ENCODE measurements at places on chromosomes 3 and 15.

GRCh38 chr15:40925863-40926658, 3.1 kb upstream of the DLL4 start:
- DNase-seq, result peak; percentile 88

DNA sequence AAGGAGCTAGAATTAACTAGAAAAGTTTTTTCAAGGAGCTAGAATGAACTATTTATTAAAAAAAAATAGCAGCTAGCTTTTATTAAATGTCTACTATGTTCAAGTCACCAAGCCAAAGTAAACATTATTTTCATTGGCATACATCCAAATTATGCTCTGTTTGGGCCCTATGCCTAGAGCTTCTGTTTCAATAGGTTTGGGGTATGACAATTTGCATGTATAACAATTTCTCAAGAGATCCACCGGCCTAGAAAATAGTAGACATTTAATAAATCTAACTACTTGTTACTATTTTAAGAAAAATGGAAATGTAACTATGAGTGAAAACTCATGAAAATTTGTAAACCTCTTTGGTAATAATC, 8.0 kb downstream of the GABRR3 start:
- no peak for DNase-seq

DNA sequence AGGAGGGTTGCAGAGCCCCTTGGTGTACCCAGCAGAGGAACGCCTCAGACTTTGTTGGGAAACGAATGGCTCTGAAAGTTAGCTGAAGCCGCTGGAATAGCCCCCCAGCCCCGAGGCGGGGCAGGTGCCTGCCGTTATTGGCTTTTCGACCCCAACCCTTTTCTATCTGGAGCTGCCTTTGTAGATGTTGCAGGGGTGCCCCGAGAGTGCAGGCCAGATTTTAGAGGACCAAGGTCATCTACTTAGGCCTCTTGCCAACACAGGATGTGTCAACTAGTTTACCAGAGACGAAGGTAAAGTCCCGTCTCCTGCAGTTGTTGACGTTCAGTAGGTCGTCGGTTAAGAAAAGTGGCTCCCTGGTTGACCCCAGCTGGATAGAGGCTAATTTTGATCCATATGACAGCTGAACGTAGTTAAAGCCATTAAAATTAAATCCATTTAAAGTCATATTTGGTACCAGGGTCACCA, 579 bp upstream of the UBE3A start:
- no peak for DNase-seq

DNA sequence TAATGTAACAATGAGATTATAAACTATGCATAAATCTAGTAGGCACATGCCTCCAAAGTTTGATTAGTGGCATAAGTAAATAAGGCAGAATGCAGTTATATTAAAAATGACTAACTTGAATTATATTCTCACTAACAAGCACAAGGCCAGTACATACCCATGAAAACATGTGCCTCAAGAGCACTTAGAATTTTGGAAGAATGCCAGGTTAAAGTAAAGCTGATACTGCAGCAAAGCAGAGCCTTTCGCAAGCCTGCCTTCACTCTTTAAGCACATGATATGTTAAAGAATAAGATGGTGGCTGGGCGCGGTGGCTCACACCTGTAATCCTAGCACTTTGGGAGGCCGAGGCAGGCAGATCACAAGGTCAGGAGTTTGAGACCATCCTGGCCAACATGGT, 49.0 kb downstream of the KBTBD12 start:
- no peak for DNase-seq

DNA sequence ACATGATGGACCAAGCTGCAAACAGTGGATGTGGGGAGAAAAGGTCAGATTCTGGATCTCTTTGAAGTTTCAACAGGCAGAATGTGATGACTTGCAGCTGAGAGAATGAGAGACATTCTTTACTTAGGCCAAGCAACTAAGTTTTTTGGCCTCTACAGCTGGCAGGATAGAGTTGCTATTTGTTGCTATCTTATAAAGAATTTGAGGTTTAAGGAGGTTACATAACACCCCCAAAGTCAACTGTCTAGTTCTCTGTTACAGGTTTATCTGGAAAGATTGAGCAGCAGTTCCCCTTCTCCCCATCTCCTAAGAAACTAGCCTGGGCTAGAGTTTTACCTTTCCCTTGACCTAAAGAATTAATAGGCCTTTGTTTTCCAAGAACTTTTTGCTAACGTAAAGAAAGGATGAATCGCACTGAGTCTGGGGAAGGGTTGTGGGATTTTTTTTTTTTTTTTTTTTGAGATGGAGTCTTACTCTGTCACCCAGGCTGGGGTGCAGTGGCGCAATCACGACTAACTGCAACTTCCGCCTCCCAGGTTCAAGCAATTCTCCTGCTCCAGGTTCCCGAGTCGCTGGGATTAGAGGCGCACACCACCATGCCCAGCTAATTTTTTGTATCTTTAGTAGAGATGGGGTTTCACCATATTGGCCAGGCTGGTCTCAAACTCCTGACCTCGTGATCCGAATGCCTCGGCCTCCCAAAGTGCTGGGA, 26.6 kb upstream of the SLMAP start:
- no peak for DNase-seq

DNA sequence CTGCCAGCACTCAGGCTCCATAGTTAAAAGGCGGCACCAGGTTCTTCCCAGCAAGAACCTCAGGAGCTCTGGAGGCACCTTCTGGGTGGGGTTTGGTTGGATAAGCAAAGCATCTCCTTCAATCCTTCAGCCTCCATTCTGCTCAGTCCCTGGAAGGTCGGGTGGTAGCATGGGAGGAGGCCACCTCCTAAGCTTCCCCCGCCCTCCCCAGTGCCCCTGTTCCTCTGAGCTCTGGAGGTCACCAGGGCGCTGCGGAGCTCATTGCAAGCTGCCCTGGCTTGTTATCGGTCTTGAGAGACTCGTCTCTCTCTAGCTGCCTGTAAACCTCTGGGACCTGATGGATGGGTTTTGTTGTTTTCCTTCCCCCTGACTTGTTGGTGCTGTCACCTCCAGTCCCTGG, 124.8 kb downstream of the RPLP1 start:
- DNase-seq, result no peak

GRCh38 chr3:50572801-50573371, 3.6 kb downstream of the HEMK1 start:
- no peak for DNase-seq

DNA sequence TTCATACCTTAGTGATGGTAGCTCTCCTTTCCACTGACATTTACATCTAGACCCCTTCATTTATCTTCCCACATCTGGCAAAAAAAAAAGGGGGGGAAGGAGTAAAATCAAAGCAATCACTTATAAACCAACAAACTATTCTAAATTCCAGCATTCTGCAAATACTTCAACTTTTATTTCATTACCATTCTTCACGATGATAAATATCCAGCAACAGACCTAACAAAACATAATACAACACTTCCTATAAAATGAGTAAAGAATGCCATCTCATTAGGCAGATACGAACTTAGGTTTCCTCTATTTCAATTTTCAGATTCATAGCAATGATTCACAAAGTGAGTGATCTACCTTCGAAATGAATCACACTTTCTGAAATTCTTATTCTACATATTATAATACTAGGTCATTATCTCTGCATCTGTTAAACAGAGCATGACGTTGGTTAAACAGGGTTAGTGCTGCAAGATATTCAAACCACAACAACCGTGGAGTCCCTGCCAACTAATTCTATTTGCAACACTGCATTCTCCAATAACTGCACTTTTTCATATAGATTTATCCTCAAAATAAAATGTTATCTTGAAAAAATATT, at the start of gene LRRFIP2:
Gene LRRFIP2, minus strand, starts transcription at position 51 of the 595 bp plus-strand sequence. CDS start 25,599 bp downstream, outside the sequence.
- DNase-seq, result no peak

- DNase-seq, result no peak
These were observed 132.8 kb upstream of the GADL1 start for GRCh38 chr3:31027191-31027761.

GRCh38 chr3:168360993-168361392, 265.3 kb upstream of the GOLIM4 start:
- DNase-seq, result no peak

GRCh38 chr3:57896031-57896430, 112.2 kb upstream of the FLNB start:
- no peak for DNase-seq

DNA sequence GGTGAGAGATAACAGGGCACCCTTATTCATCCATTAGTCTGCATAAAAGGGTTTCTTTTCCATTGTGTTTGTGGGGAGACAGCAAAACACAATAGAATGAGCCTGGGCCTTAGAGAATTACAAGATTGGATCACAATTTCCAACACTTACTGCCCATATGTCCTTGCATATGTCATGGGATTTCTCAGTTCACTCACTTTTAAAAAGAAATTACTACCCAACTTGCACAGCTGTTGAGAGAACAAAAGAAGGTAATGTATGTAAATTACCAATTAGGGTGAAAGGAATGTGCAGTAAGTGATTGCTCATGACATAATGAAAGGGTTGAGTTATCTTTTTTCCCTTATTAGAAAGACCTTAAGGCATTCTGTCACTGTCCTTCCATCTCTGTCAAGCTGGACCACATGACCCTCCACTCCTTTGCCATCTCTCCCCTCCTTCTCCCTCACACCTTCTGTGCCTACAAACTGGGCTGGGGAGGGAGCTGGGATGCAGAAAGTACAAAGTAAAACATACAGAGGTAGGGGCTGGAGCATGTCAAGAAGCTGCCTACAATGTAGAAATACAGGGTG, 244.2 kb downstream of the ZMAT3 start:
- no peak for DNase-seq

DNA sequence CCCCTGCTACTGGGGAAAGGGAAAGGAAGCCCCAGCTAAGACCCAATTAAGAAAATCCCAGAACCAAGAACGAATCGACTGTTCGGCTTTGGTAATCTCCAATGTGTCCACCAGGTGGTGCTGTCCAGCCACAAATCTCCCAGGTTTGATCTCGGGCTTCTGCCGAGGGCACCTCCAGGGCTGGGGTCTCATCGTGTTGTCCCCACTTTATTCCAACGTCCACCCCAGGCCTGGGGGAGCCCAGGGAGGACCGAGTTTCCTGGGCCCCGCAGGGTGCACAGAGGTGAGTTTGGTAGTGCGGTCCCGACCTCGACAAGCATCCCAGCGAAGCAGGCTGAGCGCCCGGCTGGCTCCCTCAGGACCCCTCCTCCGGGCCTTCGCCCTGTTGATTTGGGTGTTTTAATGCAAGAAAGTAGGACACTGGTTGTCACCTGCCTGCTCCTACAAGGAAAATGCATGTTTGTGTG, 185.1 kb downstream of the GOLGA6L6 start:
- DNase-seq, result no peak

GRCh38 chr3:69925506-69925905, 74.0 kb upstream of the SAMMSON start:
- no peak for DNase-seq

GRCh38 chr3:50340448-50341329, at the start of gene RASSF1:
RASSF1 (minus strand) TSS chr3:50340836; CDS start chr3:50340805, 31 bp downstream.
- peak; percentile 46 for DNase-seq

- no peak for DNase-seq
These were observed 60.9 kb upstream of the ZNF280D start for GRCh38 chr15:56794165-56794552.

- no peak for DNase-seq
These were observed 434.2 kb downstream of the ZIC1 start for GRCh38 chr3:147843331-147843730.

GRCh38 chr15:85120351-85121113, 138.9 kb downstream of the PDE8A start:
- no peak for DNase-seq

- DNase-seq, result no peak
These were observed 25.8 kb upstream of the ALDH1A3 start for GRCh38 chr15:100853676-100854440.

DNA sequence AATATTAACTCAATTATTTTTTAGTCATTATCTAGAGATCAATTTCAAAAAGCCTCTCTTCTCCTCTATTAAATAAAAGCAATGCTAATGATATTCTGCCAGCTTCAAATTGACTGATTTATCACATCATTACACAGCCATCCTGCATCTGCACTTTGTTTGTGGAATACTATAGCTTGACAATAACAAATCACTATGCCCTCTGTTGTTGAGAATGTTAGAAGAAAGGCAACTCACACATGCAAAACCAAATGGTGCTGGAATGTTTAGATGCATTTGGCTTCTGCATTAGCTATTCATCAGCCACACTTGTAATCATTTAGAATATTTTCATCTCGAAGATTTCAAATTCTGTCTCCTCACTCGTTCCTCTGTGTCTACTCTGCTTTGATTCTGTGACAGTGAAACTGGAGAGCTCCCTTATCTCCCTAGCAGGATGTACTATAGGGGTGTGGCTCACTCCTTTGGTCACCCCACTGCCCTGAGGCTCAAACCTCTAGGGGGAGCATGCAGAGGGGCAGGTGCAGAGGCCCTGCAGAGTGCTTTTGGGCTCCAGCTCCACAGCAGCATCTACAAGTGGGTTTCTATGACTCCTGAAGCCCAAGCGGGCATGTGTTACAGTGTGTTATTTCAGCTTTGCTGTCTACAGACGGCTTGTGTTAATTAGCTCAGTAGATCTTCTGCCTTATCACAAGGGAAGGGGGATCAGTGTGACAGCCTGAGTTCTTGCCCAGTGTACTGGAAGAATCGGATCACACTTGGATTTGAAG, 454.1 kb upstream of the BCHE start:
- DNase-seq, result peak; percentile 54

DNA sequence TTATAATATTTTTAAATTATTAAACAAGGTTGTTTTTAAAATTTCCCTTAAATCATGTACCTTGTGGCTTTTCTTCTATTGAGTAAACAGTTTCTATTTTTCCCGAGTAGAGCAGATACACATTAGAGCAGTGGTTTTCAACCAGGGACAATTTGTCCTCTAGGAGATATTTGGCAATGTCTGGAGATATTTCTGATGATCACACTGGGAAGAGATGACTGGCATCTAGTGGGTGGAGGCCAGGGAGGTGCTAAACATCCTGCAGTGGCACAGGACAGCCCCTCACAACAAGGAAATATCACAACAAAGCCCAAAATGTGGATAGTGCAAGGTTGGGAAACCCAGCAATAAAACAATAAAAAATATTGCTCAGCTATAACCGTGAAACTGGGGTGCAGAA, 113.0 kb upstream of the PTPRG start:
- no peak for DNase-seq

GRCh38 chr3:188348435-188349244, 194.7 kb downstream of the LPP start:
- no peak for DNase-seq

GRCh38 chr15:74428970-74429780, 4.6 kb downstream of the SEMA7A start:
- DNase-seq, result no peak

- no peak for DNase-seq
These were observed 80.7 kb downstream of the FMN1 start for GRCh38 chr15:33113666-33114373.

GRCh38 chr3:103052236-103052830, 617.5 kb downstream of the ZPLD1 start:
- no peak for DNase-seq

Measured in retina (tissue), 1 donor.